H9 (cell line): ENCODE measurements at places on chromosomes 3 and 15. TPM values are rescaled to one million over a fixed set of nuclear protein-coding genes. Genes with fewer than 3 reads are reported as not detected.

The CCR3 gene
- total RNA-seq = not detected in 2 replicates

The INSYN1 gene
- total RNA-seq = 1.9 and 2.5 TPM in 2 replicates

The TLR9 gene
- total RNA-seq = not detected in 2 replicates

The EFCAB12 gene
- total RNA-seq = 0.11 and 0.28 TPM in 2 replicates

The TPRG1 gene
- 0.20 and 0.66 TPM in 2 replicates for total RNA-seq

The SPINK8 gene
- not detected in 2 replicates for total RNA-seq

The SLC51A gene
- 5.6 and 6.5 TPM in 2 replicates for total RNA-seq

The EPHB3 gene
- 0.59 and 1.0 TPM in 2 replicates for total RNA-seq

The IL5RA gene
- total RNA-seq = not detected in 2 replicates

The EIF4E3 gene
- total RNA-seq = 12.9 and 13.1 TPM in 2 replicates

The IL17RB gene
- 8.3 and 9.8 TPM in 2 replicates for total RNA-seq

The XCR1 gene
- not detected in 2 replicates for total RNA-seq

The PLD1 gene
- 1.5 and 1.8 TPM in 2 replicates for total RNA-seq

The ARGFX gene
- total RNA-seq = not detected in 2 replicates

The BAHD1 gene
- 52.9 and 54.1 TPM in 2 replicates for total RNA-seq

- no peak for DNase-seq
Measured at GRCh38 chr3:115616461-115616860, 6.8 kb upstream of the GAP43 start.

- DNase-seq = no peak
Measured at GRCh38 chr3:43094381-43094780, 11.5 kb downstream of the POMGNT2 start.

DNA sequence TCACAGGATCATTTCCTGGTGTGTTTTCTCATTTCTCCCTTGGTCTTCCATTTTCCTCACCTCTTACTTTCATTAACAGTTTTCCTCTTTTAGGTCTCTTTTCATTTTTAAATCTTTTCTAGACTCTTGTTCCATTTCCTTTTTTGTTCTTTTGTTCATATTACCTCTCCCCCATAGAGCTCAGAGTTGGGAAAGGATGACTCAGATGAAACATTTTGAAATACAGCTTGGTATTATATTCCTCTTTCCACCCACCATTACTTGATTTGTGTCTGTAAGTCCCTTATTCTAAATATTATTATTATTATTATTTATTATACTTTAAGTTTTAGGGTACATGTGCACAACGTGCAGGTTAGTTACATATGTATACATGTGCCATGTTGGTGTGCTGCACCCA, 153.1 kb downstream of the VGLL3 start:
- DNase-seq = no peak

- DNase-seq = no peak
Measured at GRCh38 chr15:82014989-82015388, 30.8 kb downstream of the MEX3B start.

GRCh38 chr15:70199124-70199482, 101.4 kb upstream of the TLE3 start:
- no peak for DNase-seq

DNA sequence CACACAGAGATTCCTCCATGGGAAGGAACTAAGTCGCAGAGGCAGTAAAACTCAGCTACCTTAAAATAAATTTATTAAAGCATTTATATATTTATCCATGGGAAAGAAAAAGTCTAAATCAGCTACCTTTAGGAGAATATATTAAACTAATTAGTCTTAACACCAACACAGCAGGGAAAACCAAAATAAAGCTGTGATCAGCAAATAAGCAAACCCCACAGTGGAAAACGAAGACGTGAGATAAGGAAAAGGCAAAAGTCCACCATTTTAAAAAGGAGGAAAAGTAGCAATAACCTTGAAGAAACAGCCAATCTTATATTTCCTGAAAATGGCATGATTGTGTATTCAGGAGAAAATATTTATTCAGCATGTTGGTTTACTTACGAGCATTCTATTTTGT, 473.0 kb upstream of the ROBO2 start:
- DNase-seq = no peak

GRCh38 chr15:47991357-47991756, 129.4 kb upstream of the SLC24A5 start:
- DNase-seq = no peak

GRCh38 chr3:19644405-19644804, 289.6 kb downstream of the EFHB start:
- DNase-seq = no peak

- no peak for DNase-seq
Measured at GRCh38 chr3:28376424-28376823, 27.8 kb upstream of the AZI2 start.

- no peak for DNase-seq
Measured at GRCh38 chr3:33331414-33331813, 54.2 kb downstream of the FBXL2 start.

DNA sequence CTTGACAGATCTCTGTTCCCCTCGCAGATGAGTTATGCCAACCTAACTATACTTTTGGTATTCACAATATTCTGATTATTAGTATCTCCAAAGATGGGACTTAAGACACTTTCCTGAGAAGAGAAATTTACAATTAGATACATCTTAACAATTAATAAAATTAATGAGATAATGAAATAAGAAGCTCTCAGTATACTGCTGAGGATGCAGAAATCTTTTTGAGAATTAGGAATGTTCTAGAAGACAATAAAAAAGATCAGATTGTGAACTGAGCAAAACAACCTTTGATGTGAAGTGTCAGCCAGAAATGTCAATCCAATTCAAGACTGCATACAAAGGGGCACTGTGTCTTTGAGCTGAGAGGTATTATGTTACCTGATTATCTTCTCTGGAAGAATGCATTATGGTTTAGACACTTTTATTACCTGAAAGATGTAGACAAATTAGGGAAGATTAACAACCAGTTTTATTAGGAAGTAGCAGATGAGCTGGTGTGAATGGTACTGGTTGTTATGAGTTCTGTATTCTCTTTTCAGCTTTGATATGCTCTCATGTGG, 262.9 kb downstream of the TIGIT start:
- no peak for DNase-seq

- no peak for DNase-seq
Measured at GRCh38 chr3:193168931-193169330, 72.1 kb upstream of the PLAAT1 start.

DNA sequence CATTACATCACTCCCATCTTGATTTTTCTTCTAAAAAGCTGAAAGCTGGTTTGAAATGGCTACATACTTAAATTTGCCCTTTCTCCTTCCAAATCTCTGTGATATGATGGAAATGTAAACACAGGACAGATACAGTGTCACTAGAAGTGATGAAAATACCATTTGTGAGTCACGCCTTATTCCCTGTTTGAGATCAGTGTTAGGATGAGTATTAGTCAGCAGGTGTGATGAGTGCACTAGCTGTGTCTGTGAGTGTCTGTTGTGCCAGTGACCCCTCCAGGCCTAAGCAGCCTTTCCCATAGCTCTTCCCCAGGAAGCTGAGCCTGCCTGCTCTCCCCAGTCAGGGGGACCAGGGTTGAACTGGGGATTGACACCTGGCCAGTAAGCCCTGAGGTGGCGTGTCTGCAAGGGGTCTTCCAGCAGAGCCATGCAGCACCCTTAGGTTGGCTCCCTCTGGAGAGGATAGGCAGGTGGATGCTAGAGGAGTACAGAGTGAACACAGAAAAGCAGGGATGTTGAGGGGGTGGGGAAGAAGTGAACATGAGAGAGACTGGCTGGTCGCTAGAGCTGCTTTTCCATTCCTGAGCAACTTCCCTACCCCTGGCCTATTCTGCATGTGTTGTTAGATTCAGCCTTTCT, 92.0 kb downstream of the PDE8A start:
- no peak for DNase-seq

GRCh38 chr3:117059067-117059955, 349.7 kb downstream of the TUSC7 start:
- no peak for DNase-seq

GRCh38 chr3:141391298-141391990, 23.1 kb downstream of the ZBTB38 start:
- DNase-seq = no peak

DNA sequence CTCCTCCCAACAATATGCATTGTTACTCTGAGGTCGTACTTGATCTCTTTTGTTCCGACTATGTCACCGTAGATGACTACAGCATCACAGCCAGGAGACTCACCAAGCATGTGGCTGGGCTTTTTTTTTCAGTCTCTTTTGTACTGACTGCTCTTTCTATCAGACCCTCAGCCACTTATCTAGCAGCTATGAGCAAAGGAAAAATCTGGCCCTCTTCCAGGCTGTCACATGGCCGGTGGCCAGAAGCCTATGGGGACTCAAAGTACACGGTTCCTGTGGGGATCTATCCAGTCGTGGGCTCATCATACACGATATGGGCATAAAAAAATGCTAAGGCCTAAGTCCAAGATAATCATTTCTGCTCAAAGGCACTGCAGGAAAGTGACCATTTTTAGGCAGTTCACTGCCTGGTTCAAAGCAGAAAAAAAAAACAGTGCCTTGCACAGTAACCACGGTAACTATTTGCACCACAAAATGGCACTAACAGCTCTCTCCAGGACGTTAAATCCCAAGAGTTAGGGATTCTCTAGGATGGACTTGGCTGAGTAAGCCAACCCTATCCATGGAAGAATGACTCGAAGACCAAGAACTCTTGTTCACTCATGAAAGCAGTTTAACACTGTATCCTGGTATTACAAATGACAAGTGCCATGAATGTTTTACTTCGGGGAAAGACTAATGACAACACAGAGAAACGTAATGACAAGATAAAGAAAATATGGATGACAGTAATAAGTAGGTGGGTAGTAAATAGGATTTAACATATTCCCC, 50.3 kb downstream of the SHQ1 start:
- DNase-seq = no peak

DNA sequence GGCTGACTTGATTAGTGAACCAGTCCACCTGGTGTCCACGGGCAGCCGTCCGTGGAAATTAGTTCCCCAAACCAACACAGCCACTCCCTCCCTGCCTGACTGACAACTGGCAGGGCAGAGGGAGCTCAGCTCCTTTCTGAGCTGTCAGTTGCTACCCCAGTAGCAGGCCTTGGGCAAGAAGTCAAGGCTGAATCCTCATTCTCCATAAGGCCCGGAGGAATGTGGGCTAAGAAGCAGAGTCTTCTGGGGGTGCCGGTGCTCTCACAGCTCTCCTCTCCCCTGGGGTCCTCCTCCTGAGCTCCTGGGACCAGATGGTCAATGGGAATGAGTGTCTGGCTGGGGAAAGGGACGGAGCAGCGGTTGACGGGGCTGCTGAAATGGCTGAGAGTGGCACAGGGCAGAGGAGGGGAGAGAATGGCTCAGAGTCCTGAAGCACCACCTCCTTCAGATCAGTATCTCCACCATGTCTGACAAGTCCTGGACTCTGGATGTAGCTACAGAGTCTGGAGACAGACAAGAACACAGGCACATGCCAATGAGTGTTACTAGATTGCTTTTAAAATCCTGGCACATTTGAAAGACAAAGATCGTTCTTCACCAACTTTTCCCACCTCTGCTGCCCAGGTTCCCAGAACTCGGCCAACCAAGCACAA, 16.9 kb downstream of the AMOTL2 start:
- no peak for DNase-seq

DNA sequence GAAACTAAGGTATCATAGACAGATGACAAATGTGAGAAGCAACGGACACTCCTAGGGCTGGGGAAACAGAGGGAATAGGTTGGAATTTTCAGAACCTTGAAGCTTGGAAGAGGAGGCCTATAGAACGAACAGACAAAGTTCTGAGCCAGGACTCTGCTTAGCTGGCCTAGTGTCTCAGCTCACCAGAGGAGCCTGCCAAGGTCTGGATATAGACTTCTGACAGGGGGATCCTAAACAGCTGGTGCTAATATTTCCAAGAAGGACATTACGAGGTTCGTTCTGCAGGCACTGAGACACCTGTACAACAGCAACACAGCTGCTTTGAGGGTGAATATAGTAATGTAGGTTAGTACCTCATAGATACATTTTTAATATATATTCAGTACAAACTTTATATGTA, 266.3 kb downstream of the CHL1 start:
- no peak for DNase-seq

DNA sequence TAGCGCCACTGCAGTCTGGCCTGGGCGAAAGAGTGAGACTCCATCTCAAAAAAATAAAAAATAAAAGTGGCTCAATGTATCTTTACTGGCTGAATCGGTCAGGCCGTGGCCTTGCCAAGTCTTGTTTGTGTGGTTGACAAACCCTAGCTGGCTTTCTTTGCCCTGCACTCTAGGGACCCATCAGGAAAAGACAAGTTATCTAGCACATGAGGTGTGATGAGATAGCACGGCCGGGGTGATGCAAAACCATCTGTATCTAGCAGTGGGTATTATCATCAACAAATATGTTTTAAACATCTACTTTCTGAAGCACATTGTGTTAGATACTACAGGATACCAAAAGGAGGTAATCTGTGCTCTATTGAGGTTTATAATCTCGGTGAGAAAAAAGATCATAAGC, 3.9 kb upstream of the DPP8 start:
- DNase-seq = no peak

DNA sequence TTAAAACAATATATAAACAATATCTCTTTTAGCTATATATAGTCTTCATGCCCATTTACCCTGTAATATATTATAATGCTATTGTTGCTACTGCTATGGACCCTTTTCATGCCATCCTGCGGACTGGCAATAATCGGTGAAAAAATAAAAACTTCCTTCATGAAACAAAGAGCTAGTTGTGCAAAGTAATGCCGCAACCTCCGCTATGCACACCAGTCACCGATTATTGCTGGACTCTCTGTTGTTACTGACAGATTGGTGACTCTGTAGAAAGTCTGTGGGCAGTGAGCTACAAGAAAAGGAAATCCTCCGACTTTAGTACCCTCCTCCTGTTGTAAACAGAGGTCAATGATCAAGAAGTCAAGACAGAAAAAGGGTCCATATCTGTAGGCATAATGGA, 17.9 kb upstream of the ICE2 start:
- DNase-seq = no peak

- no peak for DNase-seq
Measured at GRCh38 chr3:24316887-24317383, 177.7 kb downstream of the THRB start.

DNA sequence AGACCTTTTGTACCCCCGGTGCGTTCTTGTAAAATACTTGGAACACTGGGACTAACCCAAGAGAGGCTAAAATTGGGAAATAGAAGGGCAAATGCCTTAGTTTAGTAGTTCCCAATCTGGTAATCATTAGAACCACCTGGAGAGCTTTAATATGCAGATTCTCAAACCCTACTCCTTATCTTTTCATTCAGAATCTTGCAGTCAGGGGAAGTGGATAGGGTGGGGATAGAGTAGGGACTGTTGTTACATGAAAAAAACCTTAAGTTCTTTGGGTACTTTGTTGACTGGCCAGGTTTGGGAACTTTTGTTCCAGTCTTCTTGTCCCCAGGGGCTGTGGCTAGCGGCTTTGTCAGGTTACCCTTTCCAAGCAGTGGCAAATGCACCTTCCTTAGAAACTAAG, 15.9 kb downstream of the MAPKBP1 start:
- DNase-seq = no peak

GRCh38 chr3:107545680-107546120, 22.9 kb downstream of the BBX start:
- no peak for DNase-seq
